ENCODE measurements at places on chromosomes 12 and 14.

DNA sequence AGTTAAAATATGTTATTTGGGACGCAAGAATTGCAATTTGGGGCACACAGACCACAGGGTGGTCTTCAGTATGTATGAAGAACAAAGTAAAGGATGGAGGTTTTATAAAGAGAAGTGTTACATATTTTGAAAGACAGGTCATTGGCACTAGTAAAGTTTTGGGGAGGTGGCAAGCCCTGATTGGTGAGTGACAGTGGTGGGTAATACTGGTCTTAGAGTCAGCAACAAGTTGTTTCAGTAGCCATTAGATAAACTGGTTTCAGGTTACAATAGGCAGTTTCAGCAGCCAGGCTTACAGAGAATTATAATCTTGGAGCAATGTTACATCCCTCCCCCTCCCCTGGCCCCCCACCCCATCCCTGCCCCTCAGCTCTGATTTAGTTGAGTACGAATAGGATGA lies 17.5 kb downstream of the MARK3 start:
- DNase-seq = no peak

- no peak for DNase-seq
Measured at GRCh38 chr12:55728186-55728938, 447 bp downstream of the CD63 start.

DNA sequence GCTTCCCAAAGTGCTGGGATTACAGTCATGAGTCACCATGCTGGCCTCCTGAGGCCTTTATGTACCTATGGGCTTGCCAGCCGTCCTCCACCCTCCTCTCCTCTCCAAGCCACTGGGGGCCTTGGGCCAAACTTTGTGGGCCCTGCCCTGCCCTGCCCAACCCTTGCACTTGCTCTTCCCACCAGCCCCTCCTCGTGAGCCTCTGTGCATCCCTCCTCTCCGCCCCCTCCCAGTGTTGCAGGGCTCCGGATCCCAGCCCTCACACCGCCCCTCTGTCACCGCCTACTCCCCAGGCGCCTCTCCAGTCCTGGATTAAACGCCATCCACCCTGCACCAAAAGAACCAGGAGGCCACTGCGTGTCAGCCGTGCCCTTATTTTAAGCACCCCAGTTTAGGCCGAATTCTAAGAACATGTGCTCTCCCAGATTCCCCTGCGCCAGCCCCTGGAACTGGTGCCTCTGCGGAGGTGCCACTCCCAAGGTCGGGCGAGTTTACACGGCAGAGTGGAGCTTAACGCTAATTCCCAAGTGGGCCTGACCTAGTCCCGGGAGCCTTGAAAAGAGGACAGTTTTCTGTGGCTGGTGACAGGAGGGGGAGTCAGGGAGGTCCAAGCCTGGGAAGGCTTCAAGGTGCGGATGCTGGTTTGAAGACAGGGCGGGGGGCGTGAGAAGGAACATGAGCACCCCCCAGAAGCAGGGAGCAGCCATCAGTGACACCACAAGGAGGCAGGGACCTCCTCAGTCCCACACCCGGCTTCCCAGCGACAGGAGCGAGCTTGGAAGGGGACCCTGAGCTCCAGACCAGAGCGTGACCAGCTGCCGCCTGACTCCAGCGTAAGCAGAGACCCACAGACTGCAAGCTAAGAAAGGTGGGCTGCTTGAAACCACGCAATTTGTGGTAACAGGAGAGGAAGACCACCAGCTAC lies 21.2 kb upstream of the CDCA4 start:
- no peak for DNase-seq

DNA sequence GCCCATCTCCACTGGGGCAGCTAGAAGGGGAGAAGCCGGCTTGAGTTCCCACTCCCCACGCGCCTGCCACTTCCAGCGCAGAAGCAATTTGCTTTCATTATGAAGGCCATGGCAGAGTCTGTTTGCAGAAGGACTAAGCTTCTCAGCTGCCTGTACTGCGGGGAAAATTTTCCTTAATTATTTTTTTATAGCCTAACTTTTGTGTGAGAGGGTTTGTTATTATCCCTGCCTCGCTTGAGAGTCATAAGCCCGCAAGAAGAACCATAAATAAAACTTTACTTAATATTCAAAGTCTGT lies 56.0 kb upstream of the DLK1 start:
- no peak for DNase-seq

GRCh38 chr12:93974252-93974651 lies 174.1 kb upstream of the PLXNC1 start:
- no peak for DNase-seq

DNA sequence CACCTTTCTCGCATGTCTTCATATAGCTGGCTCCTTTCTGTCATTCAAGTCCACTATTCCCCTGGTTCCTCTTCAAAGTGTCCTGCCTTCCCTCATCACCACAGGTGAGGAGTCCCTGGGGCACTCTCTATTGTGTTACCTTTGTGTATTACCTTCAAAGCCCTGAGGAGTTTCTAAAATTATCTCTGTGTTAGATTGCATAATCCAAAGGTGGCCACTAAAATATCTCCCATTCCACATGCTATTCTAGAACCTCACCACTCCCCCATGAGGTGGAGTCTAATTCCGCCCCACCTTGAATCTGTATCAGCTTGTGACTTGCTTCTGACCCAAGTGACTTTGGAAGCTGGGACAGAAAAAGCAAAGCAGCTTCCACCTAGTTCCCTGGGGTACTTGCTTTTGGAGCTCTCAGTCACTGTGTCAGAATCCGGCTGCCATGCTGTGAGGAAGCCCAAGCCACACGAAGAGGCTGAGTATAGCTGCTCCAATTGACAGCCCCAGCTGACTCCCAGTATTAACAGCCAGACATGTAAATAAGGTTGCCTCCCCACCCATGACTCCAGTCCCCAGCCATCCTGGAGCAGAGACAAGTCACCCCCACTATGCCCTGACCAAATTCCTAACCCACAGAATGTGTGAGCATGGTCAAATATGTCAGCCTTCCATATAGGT lies 6.8 kb downstream of the HRK start:
- no peak for DNase-seq

- DNase-seq = no peak
Measured at GRCh38 chr14:50941151-50941550, 3.1 kb downstream of the PYGL start.

DNA sequence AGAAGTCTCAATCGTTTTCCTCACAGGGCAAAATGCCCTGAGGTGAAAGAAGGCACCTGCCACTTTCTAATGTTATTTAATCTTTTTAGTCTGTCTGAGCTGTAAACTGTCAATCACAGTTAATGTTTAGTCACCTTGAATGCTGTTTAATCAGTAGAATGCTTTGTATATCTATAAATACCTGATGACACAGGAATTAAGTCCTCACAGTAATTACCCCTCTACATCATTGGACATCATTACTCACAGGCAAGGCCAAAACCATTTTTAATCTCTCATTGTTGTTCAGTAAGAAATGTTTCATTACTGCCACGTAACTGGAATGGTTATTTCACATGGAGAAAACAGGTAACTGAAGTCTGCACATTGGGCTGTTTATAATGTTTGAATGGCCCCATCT lies 178.8 kb downstream of the EXOC5 start:
- DNase-seq = no peak

GRCh38 chr12:95601091-95601961 lies 50.0 kb upstream of the USP44 start:
- no peak for DNase-seq

DNA sequence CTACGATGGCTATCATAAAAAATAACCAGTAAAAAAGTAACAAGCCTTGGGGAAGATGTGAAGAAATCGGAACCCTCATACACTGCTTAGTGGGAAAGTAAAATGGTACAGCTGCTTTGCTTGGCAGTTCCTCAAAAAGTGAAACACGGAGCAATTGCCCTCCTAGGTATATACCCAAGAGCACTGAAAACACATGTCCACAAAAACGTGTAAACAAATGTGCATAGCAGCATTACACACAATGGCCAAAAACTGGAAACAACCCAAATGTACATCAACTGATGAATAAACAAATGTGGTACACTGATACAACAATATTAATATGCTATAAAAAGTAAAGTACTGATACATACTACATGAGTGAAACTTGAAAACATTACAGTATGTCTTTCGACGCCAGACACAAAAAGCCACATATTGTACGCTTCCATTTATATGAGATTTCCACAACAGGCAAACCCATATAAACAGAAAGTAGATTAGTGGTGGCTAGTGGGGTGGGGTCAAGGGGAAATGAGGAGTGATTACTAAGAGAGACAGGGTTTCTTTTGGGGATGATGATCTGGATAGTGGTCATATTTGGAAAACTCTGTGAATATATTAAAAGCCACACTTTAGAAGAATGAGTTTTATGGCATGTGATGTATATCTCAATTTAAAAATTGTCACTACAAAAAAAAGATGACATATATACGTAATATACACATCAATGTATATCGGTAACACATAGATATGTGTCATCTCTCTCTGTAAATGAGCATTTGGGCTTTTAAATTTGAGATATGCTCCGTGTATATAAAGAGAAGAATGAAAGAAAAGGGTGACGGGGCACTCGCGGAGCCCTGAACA lies 996 bp downstream of the SLC41A2 start:
- DNase-seq = no peak

- no peak for DNase-seq
Measured at GRCh38 chr12:65156366-65156841, 13.0 kb upstream of the LEMD3 start.

GRCh38 chr12:116267948-116268347 lies 9.5 kb downstream of the MED13L start:
- DNase-seq = no peak

DNA sequence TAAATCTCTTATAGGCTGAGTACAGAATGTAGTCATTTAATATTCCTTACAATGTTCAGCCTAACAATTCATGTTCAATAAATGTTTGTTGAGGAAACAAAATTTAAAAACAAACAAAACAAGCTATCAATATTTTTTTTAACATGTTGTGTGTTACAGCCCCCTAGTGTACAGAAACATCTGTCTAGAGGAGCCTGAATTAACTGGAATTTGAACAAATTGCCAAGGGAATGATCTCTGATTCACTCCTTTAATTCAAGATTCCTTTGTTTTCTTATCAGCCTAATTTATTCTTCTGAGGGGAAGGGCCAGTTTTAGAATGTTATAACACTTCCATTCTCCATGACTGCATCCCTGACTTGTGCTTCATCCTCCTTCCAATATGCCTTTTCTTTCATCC lies 127.2 kb downstream of the CMAS start:
- DNase-seq = no peak

DNA sequence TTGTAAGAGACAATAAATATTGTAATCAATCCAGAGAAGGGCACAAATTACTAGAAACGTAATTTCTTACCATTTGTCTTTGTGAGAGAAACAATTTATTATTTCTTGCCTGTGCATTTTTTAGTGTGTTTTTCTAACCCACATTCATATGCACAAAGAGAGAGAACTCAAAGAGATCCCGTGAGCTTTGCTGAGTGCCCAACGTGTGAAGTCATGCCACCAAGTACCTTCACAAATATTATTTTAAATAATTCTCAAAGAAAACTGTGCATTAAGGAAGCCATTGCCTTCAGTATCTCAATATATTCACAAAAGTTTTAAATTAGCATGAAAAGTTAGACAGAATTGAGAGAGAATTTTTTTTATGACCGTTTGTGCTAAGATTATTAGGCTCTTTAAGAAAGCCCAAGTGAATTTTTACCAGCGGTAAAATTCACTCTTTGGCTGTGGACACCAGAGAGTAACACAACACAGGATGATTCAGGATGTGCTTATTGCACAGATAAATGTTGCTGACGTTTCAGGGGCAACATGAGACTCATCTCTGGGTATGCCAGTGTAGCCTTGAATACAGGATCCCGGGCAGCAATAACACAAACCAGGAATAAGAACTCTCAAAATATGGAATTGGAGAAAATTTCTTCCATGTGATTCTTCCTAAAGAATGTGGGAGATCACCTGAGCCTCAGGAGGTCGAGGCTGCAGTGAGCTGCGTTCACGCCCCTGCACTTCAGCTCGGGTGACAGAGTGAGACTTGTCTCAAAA lies 2.9 kb downstream of the ARHGDIB start:
- DNase-seq = no peak

DNA sequence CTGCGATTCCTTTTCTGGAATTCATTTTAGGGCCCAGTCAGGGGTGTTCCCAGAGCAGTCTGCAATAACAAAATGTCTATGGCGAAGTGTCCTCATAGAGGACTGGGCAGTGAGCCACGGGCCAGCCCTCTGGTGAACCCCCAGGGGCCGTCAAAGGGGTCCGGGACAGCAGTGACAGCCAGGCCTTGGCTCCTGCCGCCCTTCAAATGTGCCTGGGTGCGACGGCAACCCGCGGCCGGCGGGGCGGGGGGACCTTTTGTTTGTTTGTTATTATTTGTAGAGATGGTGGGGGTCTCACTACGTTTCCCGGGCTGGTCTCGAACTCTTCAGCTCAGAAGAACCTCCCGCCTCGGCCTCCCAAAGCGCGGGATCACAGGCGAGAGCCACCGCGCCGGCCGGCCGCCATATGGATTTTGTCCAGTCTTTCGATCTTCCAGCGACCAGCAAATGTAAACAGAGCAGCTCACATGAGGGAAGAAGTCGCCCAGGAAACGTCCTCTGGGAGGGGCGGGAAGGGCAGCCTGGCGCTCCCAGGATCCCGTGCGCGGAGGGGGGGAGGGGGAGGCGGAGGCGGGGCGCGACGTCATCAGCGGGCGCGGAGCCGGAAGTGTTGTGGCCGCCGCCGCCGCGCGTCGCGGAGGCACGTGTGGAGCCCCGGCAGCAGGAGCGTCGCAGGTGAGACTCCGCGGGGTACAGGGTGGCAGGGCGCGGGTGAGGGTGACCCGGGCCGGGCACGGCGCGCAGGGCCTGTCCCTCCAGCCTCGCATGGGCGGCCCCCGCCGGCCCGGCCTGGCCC lies at the start of gene TRMT61A:
TSS of gene TRMT61A (plus strand) at position 610 of the 796 bp plus-strand sequence. CDS start 783 bp downstream, outside the sequence.
- peak; percentile 69 for DNase-seq

GRCh38 chr14:91387951-91388381 lies 29.7 kb downstream of the CCDC88C start:
- no peak for DNase-seq

DNA sequence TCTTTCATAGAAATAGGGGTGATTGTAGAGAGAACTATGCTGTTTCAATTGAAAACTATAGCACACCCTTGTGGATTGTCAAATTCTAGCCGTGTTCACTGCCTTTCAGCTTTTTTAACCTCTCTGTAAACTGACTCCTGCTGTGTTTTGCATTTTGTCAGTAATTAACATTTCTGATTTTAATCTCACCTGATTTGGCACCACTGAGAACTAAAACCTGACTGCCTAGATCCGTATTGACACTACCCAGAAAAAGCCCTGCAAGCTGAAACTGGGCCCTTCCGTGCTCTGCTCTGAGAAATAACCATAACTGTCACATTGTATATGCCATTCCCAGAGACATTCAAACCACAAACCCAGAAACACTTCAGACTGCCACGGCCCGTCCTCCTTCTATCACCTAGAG lies 26.6 kb upstream of the ETV6 start:
- no peak for DNase-seq

DNA sequence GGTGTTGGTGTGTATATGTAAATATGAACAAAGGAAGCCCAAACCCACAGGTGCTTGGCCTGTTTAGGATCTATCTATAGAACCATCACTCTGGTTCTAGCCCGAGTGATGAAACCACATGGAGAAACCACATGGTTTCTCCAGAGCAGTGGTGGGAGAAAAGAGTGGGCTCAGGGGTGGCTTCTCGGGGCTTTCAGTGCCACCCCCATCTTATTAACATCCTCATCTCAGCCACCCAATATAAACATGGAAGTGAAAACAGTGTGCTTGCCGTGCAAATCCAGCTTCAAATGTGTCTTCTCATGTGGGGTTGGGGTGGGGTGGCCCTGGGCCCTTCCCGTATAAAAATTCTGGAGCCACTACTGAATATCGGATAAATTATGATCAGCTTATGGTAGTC lies 109.0 kb downstream of the STAB2 start:
- no peak for DNase-seq

Data from T-helper 22 cell (primary cell).